ENCODE measurements at places on chromosomes 12 and 14. TPM values are rescaled to one million over a fixed set of nuclear protein-coding genes. Genes with fewer than 3 reads are reported as not detected.

Gene RIPK3
- not detected for total RNA-seq

Gene SERPINA10
- not detected for total RNA-seq

- DNase-seq = peak; percentile 38
Measured at GRCh38 chr12:108367436-108367835, 28.3 kb upstream of the CMKLR1 start.

DNA sequence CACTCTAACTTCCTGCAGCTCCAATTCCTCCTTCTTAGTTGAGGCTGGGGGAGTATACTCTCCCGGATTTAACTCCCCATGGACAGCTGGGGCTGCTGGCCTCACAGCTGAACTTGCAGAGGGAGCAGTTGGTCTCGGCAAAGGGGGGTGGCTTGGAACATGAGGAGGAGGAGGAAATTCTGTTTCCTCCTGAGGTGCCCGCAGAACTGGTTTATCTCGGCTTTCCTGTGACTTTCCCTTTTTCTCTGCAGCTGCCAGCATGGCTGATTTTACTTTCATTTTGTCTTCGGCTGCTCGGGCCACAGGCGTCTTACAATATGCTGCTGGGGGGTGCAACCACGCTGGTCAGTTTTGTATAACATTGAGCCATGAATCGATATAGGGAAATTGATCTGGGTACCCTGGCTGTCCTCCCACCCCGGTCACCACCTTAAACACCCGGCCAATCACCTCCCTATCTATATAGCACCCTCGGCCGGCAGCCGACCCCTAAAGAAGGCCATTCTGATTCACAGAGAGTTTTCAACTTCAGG, 1317.6 kb downstream of the TMEM121 start:
- peak; percentile 37 for DNase-seq

DNA sequence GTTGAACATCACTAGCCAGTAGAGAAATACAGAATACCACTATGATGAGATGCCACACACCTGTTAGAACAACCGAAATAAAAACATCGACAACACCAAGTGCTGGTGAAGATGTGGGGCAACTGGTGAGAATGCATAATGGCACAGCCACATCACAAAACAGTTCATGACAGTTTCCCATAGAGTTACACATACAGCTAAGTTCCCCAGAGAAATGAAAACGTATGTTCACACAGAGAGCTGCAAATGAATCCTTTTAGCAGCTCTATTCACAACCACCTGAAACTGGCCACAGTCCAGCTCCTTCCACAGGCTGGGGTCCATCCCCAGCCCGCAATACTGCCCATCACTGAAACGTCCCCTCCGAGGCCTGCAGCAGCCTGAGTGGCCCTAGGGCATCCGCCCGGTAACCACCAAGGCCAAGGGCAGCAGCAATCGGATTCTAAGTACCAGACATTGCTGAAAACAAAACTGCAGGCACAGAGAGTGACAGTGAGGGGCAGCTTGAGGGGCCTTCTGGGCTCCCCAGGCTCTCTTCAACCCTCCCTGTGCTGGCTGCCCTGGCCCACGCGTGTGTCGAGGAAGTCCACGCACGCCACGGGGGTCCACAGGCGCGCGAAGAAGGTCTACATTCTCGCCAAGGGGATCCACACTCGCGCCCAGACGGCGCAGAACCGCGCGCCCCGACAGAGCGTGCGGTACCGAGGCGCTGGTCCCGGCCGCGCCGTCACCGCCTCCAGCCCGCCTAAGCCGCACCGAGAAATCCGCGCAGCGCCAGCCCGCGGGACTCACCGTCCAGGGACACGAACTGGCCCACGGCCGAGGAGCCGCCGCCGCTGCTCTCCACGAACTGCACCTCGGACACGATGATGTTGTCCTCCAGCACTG, 903 bp downstream of the BRF1 start:
- DNase-seq = peak; percentile 19

GRCh38 chr14:102922490-102923200, at the start of gene AMN:
Gene AMN (plus strand): TSS chr14:102922663. CDS start chr14:102922689, 26 bp downstream.
- no peak for DNase-seq

- DNase-seq = no peak
Measured at GRCh38 chr12:93674386-93674785, 2.8 kb upstream of the CRADD start.

DNA sequence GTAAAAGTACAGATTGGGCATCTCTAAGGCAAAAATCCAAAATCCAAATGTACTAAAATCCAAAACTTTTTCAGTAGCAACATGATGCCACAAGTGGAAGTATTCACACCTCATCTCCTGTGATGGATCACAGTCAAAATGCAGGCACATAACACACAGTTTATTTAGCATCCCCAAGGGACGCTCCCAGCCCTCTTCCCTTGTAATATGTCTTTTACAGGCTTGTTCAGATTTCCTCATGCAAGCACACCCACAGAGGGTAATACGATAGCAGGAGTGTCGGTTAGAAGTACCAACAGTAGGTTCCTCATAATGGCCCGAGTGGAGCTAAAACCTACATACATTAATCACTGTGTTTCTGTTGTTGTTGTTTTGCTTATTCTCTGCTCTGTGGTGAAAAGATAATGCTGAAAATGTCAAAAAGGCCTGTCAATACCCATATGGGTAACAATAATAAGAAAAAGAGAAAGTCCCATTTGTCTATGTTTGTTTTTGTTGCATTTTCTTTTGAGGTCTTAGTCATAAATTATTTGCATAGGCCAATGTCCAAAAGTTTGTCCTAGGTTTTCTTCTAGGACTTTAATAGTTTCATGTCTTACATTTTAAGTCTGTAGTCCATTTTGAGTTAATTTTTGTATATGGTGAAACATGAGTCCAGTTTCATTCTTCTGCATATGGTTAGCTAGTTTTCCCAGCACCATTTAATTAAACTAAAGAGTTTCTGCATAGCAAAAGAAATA, 133.1 kb downstream of the LRIG3 start:
- DNase-seq = no peak

- DNase-seq = no peak
Measured at GRCh38 chr14:62270236-62270635, 508.0 kb downstream of the SNAPC1 start.

DNA sequence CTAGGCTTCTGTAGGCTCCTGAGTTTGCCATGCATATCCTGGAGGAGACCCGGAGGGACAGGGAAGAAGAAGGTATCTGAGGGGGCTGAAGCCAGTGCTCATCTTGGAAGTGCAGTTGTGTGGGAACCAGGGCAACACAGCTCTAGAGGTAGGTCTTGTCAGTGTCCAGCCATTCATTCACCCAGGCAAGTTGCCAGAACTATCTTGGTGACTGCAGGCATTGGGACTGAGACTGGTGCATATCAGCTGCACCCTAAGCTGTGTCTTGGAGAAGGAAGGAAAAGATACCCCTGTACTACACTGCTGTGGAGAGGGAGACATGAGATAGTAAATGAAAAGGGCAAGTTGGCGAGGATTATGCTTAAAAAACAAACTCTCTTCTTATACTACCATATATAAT, 4.9 kb upstream of the WIF1 start:
- no peak for DNase-seq

GRCh38 chr12:46379352-46379751, 6.8 kb upstream of the SLC38A2 start:
- no peak for DNase-seq

All from M059J (cell line).